Caco-2 (cell line): ENCODE measurements at places on chromosomes 2 and 18.

DNA sequence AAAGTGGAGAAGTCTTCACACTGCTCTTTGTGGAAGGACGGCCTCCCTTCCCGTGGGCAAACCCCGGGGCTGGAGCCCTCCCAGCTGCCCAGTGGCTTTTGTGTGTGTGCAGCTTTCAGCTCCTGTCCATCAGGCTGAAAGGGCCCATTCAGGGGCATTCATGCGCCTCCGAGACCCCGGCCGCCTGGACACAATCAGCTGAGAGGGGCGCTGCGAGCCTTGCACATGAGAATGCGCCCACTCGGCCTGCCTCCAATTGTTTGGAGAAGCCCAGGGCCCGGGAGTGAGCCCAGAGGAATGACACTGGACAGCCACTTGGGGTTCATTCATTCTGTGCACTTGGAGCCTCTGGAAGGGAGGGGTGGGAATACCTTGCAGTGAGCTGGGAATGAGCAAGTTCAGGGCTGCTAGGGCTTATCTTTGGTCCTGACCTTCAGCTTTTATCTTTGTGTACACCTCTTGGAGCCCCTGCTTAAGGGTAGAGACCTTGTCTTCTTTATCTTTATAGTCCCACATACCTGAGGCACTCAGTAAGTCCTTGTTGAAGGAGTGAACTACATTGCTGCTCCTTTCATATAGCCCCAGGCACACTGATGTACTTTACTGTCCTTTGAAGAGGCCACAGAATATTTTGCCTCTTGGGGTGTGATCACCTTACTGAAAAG, 56.5 kb downstream of the TCF7L1 start:
- peak; percentile 81 for DNase-seq

DNA sequence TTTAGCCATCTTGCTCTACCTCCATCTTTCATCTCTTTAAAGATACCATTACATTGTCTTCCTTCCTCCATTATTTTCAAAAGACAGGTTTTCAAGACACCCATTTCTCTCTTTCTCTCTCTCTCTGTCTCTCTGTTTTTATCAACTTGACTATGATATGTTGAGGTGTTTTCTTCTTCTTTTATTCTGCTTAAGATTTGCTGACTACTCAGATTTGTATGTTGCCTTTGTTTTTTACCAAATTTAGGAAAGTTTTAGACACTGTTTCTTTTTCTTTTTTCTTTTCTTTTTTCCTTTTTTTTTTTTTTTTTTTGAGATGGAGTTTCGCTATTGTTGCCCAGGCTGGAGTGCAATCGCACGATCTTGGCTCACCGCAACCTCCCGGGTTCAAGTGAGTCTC, 647.5 kb upstream of the VRK2 start:
- DNase-seq, result no peak

DNA sequence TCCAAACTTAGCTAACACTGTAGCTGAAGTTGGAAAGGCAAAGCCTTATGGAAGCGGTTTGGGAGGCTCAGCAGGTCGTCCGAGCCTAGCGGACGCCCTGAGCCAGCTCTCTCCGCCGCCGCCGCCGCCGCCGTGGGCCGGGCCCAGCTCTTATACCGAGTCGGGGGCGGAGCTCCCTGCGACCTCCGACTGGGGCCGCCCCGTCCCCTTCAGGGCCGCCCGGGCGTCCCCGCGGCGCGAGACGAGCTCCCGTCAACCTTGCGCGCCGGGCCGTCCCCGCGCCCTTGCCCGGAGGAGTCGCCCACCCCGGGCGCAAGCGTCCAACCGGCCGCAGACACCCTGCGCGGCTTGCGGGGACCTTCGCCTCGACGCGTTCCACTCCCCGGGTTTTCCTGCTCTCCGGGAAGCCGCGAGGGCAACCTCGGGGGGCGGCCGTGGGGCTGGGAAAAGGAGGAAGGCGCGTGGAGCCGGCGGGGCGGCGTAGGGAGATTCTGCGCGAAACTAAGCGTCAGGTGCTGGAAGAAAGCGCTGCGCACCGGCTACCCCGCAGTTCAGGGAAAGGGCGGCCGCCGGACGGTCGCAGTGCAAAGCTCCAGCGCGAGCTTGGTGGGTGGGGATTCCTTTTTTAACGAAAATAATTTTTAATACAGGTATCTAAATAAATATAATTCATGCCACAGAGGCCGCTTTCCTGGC, at the start of gene SLC40A1:
SLC40A1 (minus strand) TSS at position 129 of the 696 bp plus-strand sequence. CDS start 326 bp downstream, outside the sequence.
- DNase-seq, result peak; percentile 89

GRCh38 chr2:166106431-166107015, 21.3 kb downstream of the SCN1A start:
- peak; percentile 9 for DNase-seq

DNA sequence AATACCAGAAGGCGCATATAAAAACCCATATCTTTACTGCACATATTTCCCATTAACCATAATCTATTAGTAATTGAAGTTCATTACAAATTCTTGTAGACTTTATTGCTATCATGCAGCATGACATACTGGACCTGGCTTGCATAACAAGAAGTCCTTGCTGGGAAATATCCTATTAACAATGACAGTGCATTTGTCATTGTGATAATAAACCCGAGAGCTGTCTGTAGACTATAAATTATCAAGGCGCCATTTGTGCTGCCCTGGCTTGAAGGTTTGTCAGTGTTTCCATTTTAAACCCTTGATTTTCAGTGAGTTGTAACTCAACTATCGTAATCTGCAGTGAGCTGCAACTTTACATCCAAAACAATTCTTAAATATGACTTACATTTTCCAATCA, 59.0 kb downstream of the HNMT start:
- no peak for DNase-seq

GRCh38 chr2:169693360-169693759, 845 bp downstream of the CFAP210 start:
- no peak for DNase-seq

DNA sequence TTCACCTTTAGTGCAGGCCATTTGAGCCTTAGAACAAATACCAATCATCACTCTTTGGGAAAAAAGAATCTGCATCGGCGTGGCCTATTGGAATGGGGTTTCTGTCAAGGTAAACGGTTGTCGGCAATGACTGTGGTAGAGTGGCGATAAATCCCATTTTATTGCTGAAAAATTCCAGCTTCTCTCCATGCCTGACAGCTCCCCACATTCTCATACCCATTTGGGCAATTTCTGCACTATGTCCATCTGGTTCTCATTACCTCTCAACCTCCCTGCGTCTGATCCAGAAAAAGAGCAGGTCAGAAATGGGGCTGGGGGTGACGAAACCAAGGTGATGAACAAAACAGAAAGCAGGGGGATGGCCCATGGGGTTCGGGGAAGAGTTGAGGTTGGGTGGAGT, 254.0 kb downstream of the MEIS1 start:
- DNase-seq, result no peak

GRCh38 chr2:227447606-227448005, 24.4 kb upstream of the AGFG1 start:
- no peak for DNase-seq

DNA sequence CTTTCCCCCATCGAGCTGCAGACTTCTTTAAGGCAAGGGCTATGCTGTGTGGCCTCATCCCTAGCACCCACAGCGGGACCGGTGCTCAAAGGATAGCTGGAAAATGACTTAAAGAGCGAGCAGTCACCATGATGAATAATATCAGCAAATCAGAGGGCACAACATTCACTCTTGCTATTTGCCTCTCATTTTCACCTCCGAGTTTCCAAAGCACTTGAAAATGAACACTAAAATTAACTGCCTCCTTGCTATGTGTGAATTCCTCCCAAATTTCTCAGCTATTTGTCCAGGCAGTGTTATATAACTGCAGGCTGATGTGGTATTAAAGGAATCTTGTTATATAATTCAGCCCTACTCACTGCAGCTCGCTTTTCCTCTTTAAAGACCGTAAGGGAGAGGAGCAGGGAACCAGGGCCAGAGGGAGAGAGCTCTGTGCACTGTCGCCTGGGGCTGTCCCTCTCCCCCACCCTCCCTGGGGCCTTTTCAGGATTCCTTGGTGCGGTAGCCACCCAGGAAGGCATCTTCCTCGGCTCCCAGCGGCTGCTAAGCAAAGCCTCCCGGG, 1.4 kb downstream of the CYS1 start:
- no peak for DNase-seq

DNA sequence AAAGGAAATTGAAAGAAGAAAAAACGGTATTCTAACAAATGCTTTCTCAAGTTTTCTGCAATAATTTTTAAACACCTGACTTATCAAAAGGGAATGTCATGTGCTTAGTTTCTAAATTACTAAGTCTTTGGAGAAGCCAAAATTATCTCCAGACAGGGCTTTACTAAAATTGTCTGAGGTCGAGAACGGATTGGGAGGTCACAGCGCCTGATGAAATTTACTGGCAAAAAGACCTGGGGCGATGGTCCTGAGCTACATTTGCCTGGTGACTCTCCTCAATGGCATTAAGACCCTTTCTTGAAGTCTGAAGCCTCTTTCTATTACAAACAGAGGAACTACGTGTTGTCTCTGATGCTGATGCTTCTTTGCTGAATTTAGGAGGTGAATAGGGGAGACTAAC, 291.8 kb upstream of the SESTD1 start:
- DNase-seq, result no peak

- no peak for DNase-seq
These were observed 109.4 kb downstream of the BAZ2B start for GRCh38 chr2:159506764-159507440.

DNA sequence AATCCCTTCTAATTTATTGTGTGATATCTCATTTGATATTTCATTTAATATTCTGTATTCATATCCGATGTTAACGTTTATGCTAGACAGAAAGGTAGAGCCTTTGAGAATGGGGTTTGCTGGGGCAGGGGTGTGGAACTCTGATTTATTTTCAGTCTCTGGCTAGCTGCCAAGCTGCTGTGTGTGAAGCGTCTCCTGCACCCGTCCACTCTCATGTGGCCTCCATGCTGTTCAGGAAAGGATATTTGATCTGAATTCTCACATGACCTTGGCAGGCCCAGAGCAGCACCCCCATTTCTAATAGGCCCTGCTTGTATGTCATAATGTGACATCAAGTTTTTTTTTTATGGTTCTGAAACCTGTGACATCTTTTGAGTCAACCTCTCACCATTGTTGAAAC, 1.6 kb downstream of the IL1R1 start:
- no peak for DNase-seq

- DNase-seq, result no peak
These were observed 320.7 kb downstream of the CYP26B1 start for GRCh38 chr2:71826826-71827523.

DNA sequence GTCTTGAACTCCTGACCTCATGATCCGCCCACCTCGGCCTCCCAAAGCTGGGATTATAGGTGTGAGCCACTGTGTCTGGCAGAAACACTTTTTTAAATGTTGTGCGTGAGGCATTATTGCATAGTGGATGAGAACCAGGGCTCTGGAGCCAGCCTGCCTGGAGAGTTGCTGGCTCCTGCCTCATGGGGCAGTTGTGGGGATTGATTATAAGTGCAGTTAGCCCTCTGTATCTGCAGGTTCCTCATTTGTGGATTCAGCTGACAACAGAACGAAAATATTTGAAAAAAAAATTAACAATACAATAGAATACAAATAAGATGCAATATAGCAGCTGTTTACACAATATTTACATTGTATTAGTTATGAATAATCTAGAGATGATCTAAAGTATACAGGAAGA, 129.4 kb upstream of the EML6 start:
- DNase-seq, result no peak

DNA sequence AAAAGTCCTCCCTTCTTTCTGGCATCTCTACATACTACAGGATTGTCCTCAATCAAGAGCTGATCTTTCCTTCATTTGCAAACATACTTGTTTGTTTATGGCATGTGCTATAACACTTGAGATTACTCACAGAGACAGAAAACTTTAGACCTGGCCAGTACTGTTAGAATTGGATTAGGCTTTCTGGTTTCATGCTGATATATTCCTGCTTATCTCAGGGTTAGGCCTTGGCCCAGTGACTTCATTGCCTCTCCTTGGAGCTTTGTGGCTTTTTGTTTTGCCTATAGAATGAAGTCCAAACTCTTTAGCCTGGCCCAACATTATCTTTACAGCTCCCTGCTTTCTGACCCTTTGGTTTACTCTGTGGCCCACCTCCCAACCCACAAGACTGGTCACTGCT, 363.3 kb downstream of the ALK start:
- no peak for DNase-seq

DNA sequence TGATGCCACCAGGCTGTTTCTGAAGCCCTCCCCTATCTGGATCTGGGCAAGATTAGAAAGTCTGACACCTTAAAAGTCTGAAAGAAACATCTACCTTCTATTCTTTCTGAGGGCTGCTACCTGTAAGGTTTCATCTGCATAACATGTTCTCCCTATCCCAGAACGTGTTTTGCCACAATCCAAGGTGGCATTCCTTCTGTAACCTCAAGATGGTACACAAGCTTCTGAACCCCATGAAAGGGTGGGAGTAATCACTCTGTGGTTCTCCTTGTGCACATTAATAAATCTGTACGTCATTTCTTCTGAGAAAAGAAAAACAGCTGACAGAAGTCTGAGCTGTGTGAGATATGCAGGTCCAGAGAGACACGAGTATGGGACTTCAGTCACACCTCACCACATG, 41.8 kb upstream of the MSH6 start:
- no peak for DNase-seq

DNA sequence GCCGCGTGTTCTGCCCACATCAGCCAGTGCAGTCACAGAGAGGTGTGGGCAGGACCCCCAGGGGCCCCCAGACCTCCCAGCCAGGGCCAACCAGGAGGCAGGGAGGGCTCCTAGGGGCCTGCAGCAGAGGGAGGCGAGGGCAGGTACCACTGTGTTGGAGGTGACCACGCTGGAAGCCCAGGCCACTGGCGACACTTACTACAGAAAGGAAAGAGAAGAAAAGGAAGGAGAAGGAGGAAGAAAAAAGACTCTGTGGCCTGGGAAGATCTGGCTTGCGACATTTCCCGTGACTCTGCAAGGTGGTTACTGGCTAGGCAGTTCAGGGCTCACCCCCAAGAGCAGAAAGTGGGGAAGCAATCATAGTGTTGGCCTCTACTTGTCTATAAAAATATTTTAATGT, 98.1 kb upstream of the BCL2L11 start:
- DNase-seq, result no peak

- DNase-seq, result no peak
These were observed 26.3 kb upstream of the MOCOS start for GRCh38 chr18:36160959-36161371.
